ENCODE measurements at places on chromosomes 7 and 10. TPM values are rescaled to one million over a fixed set of nuclear protein-coding genes. Genes with fewer than 3 reads are reported as not detected.

SRI gene
- total RNA-seq, result 119 TPM

TRIM56 gene
- total RNA-seq, result 29.7 TPM

OR13A1 gene
- total RNA-seq, result 0.13 TPM

OR2A42 gene
- total RNA-seq, result not detected

WAPL gene
- total RNA-seq, result 27.0 TPM

CLRN3 gene
- not detected for total RNA-seq

LRRD1 gene
- not detected for total RNA-seq

CALML3 gene
- not detected for total RNA-seq

IGF2BP3 gene
- total RNA-seq, result 62.9 TPM

ELN gene
- total RNA-seq, result 0.20 TPM

GIMAP4 gene
- total RNA-seq, result 0.42 TPM

CASP7 gene
- total RNA-seq, result 9.0 TPM

INMT gene
- 0.11 TPM for total RNA-seq

UPK3BL2 gene
- 17.6 TPM for total RNA-seq

GPR158 gene
- 5.4 TPM for total RNA-seq

STAM gene
- total RNA-seq, result 26.7 TPM

CYP2E1 gene
- 1.0 TPM for total RNA-seq

DPYSL4 gene
- not detected for total RNA-seq

EXOC4 gene
- 54.8 TPM for total RNA-seq

STRIP2 gene
- total RNA-seq, result 56.3 TPM
